ENCODE measurements at places on chromosomes 11 and 22. TPM values are rescaled to one million over a fixed set of nuclear protein-coding genes. Genes with fewer than 3 reads are reported as not detected.

GRCh38 chr11:85279267-85279666 lies 347.9 kb downstream of the DLG2 start:
- no peaks in the 10 kb centered on the region for H3K27me3 ChIP-seq
- no peak overlapping the region for H3K27ac ChIP-seq
- no peaks in the 10 kb centered on the region for H3K36me3 ChIP-seq
- H3K4me1 ChIP-seq = peaks cover 4% of the 10 kb centered on the region
- H3K4me3 ChIP-seq = no peak overlapping the region

DNA sequence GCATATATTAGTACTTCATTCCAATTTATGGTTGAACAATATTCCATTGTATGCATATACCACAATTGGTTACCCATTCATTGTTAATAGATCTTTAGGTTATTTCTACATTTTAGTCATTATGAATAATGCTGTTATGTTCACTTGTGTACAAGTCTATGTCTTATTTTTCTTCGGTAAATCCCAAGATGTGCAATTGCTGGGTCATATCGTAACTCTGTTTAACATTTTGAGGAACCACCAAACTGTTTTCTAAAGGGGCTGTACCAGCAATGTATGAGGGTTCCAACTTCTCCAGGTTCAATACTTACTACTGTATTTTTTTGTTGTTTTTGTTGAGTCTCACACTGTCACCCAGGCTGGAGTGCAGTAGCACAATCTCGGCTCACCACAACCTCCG lies 33.1 kb downstream of the NUP98 start:
- DNase-seq = no peak
- no peak overlapping the region for H3K4me3 ChIP-seq
- no peak overlapping the region for H3K27ac ChIP-seq
- no peaks in the 10 kb centered on the region for H3K4me1 ChIP-seq
- H3K36me3 ChIP-seq = peaks cover 49% of the 10 kb centered on the region
- no peaks in the 10 kb centered on the region for H3K27me3 ChIP-seq

GRCh38 chr11:129063118-129063517 lies 120.4 kb upstream of the TP53AIP1 start:
- no peak overlapping the region for H3K27ac ChIP-seq
- H3K36me3 ChIP-seq = peaks cover 17% of the 10 kb centered on the region
- H3K27me3 ChIP-seq = no peaks in the 10 kb centered on the region
- H3K4me3 ChIP-seq = no peak overlapping the region
- peaks cover 3% of the 10 kb centered on the region for H3K4me1 ChIP-seq
- DNase-seq = no peak

DNA sequence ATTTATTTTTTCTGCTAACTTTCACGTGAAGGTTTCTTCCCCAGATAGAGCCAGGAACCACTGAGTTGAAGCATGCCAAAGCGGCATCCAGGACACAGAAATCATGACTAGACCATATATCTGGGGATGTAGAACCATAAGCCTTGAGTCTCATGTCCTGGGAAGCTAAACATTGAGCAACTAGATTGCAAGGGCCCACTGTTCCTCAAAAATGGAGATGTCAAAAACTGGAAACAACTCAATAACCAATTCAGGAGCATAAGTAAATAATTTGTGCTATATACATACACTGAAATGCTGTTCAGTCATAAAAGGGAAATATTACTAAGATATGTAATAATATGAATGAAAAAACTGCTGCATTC lies 29.0 kb upstream of the CARD16 start:
- H3K27ac ChIP-seq = no peak overlapping the region
- no peak for DNase-seq
- H3K27me3 ChIP-seq = no peaks in the 10 kb centered on the region

DNA sequence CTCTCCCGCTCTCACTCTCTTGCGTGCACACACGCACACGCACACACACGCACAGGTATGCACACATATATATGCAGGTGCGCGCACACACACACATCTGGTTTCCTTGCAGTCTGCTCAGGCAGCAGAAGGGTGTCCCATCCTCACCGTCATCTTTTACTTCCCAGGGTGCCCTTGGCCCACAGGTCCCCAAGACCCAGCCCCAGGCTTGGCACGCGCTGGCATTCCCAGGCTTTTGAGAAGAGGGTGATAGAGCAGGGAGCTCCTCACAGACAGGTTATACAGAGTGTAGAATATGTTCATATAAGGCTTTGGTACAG lies 52.0 kb upstream of the SPATA19 start:
- peaks cover 2% of the 10 kb centered on the region for H3K27me3 ChIP-seq
- H3K27ac ChIP-seq = no peak overlapping the region
- DNase-seq = peak; percentile 20
- H3K4me1 ChIP-seq = peaks cover 11% of the 10 kb centered on the region

DNA sequence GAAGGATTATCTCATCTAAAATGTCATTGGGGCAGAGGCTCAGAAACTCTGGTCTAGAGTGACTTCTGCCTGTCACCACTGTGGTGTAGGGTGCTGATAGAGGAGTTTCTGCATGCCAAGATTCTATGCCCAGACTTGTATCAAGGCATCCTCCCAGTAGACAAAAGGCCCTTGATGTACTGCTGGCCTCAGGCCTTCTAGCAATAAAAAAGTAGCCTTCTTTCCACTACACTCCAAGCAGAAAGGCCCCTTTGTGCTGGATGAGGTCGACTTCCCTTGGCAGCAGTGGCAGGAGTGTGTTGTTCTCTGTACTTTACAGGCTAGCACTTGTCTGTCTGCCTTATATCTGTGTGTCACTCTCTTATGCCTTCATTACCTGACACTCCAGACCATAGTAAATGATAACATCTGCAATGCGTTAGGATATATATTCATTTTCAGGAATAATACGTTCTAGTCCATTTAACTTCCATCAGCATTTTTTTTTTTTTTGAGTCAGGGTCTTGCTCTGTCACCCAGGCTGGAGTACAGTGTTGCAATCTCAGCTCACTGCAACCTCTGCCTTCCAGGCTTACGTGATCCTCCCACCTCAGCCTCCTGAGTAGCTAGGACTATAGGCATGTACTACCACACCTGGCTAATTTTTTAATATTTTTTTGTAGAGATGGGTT lies 49.5 kb upstream of the RRM1 start:
- DNase-seq = no peak
- H3K27ac ChIP-seq = peak overlapping the region; percentile 28
- peaks cover 8% of the 10 kb centered on the region for H3K4me1 ChIP-seq
- H3K27me3 ChIP-seq = no peaks in the 10 kb centered on the region

DNA sequence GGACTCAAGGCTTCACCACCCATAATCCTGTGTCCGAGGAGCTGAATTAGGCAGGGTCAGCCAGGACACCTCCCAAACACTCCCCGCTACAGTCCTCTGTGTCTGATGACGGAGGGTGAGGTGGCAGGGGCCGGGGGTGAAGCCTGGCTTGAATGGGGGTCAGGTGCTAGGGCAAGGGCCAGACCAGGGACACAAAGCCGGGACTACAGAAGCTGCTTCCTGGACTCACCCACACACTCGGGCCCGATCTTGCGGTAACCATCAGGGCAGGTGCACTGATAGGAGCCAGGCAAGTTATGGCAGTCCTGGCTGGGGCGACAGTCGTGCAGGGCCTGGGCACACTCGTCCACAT lies 2.3 kb downstream of the EFEMP2 start:
- peak overlapping the region; percentile 84 for H3K4me3 ChIP-seq
- no peak for DNase-seq
- no peaks in the 10 kb centered on the region for H3K27me3 ChIP-seq

The PHOX2A gene
- total RNA-seq = not detected

The LRRC4C gene
- total RNA-seq = 16.5 TPM

The MFRP gene
- total RNA-seq = not detected

The PKDREJ gene
- not detected for total RNA-seq
